ENCODE measurements at places on chromosomes 7 and 10.

- peak; percentile 63 for DNase-seq
Observed at GRCh38 chr7:55365205-55365674, at the start of gene LANCL2. TSS of gene LANCL2 (plus strand) at chr7:55365337. CDS start at chr7:55366026, 689 bp downstream.

DNA sequence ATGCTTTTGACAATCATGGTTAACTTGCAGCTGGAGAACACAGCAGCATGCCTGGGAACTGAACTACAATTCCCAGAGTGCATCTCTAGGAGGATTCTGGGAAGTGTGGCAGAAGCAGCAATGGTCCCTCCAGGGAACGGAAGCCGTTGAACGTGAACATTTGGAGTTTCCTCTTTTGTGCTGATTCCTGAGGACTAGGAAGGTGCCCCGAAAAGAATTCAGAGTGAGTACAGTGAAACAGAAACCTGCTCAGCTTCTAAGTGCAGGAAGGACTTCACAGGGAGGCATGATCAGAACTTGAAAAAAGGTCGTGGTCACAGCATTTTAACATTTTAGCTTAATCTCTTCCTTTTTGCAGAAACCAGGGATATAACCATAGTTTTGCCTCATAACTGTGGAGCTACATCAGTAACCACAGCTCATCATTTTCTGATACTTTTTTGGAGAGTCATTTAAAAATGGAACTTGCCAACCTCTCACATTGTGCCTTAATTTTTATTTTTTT is at the start of gene NUDT13:
TSS of gene NUDT13 (plus strand) at position 111 of the 505 bp plus-strand sequence. CDS start 3,911 bp downstream, outside the sequence.
- DNase-seq: peak; percentile 35

- no peak for DNase-seq
Observed at GRCh38 chr7:150373049-150373801, 4.6 kb downstream of the REPIN1 start.

GRCh38 chr10:49288341-49289065 is 10.5 kb upstream of the C10orf71 start:
- no peak for DNase-seq

GRCh38 chr7:147833557-147833956 is 757.0 kb upstream of the C7orf33 start:
- DNase-seq: no peak

GRCh38 chr10:126422567-126422966 is 34.3 kb upstream of the ADAM12 start:
- no peak for DNase-seq

DNA sequence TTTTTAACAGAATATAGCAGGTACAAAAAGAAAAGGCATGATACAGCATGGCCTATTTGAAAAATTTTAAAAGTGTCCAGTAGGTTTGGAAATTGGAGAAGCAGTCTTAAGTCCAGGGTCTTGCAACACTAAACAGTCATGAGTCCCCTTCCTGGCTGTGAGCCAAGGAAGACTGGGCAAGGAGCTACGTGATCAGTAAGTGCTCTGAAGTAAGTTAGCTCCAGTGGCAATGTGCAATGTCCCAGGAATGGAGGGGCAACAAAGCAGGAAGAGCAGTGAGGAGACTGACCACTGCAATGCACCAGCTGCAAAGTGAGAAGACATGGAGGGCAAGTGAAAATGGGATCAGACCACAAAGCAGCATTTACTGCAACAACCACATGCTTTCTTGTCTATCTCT is 72.9 kb upstream of the GRID1 start:
- peak; percentile 83 for DNase-seq

- DNase-seq: no peak
Observed at GRCh38 chr10:47376522-47377220, 7.4 kb downstream of the ZNF488 start.

DNA sequence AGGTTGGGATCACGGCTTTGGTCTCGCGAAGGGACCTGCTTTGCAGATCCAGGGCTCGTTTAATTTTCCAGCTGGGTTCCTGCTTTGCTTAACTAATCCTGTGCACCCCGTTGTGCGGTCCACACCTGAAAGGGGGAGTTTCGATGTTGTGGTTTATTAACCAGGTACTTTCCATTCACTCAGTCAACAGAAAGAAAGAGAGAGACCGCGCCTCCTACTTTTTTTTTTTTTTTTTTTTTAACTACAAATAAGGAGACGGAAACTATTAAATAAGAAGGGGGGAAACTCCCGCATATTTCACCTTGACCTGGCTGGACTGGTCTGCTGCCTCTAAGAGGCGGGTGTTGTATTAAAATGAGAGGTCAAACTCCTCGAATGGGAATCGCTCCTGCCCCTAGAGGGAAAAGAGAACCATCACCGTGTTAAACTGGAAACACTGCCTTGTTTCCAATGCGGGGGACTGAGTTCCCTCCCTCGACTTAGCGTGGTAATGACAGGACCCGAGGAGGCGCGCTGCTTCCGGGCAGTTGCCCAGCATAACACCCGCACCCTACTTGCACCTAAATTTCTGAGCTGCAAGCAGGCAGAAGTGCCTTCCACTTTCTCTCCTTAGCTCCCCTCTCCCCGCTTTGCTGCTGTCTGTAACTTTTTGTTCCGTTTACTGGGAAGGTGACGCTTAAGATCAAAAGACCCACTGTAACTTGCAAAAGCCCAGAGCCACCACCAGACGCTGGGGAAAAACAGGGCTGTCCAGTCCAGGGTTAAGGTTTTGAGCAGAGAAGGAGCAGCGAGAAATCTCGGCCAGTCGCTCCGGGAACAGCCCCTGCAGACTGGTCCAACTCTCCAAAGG is 1.1 kb upstream of the ITGB8 start:
- DNase-seq: peak; percentile 45

GRCh38 chr10:124728071-124728829 is 15.9 kb downstream of the FAM53B start:
- DNase-seq: no peak

- peak; percentile 78 for DNase-seq
Observed at GRCh38 chr10:99292159-99292558, 37.0 kb upstream of the CNNM1 start.

DNA sequence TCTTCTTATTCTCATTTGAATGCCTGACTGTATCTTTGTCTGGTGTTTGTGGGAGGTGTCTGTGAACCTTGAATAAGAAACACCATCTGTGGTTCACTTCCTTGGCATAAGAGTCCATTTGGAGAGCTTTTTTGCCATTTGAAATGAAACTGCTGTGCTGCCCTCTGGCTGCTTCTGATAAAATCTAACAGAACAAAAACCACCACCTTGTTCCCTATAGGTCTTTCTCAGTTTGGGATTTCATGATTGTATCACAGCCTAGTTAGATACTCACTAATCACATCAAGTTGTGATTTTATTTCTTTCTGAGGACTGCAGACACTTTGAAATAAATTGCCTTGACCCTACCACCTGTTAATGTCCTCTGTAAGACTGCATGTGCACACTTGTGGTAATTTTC is 102.7 kb upstream of the FAM13C start:
- DNase-seq: peak; percentile 1

DNA sequence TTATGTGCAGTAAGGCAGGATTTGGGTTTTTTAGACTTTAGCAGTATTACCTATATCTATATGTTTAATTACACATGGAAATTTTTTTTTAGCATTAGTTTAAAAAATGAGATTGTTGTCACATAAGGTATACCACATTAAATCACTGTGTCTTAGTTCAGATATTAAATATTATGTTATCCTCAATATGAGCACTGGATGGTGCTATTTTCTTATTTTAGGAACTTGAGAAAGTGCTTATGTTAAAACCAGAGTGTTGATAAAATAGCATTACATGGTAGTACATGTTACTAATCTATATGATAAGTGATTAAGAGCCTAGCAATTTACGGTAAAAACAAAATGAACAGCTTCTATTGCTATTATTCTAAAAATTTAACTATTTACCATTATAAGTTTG is 28.8 kb downstream of the MIOS start:
- no peak for DNase-seq

GRCh38 chr10:100155936-100156335 is 29.9 kb downstream of the ERLIN1 start:
- no peak for DNase-seq

GRCh38 chr7:151320263-151320845 is 21.3 kb upstream of the NUB1 start:
- no peak for DNase-seq

DNA sequence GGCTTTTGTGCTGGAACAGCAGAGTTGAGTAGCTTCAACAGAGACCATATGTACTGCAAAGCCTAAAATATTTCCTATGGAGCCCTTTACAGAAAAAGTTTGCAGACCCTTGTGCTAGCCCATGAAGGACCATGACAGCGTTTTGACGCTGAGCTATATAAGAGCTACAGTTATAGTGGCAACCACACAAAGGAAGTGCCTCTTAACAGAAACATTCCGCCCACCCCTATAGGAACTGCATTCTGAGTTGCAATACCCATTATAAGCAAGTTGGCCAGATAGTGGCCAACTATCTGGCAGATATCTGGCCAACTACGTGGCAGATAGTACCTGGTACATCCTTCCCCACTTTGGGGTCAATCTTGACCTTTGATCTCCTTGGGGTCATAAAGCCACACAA is 47.5 kb upstream of the DMBT1 start:
- no peak for DNase-seq

DNA sequence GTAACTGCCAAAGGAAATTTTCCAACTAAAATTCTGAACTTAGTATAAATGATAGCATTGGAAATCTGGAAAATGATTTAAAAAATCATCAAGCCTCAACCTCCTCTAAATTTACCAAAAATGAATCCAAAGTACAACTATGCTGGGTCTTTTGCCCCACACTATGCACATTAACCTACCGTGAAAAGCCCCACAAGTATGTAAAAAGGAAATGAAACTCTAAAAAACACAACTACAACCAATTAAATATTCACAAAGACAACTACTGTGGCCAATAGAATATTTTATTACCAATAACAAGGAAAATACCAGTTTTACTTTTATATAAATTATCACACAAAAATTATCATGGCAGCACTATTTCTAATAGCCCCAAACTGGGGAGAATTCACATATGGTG is 19.3 kb downstream of the EIF3A start:
- no peak for DNase-seq

DNA sequence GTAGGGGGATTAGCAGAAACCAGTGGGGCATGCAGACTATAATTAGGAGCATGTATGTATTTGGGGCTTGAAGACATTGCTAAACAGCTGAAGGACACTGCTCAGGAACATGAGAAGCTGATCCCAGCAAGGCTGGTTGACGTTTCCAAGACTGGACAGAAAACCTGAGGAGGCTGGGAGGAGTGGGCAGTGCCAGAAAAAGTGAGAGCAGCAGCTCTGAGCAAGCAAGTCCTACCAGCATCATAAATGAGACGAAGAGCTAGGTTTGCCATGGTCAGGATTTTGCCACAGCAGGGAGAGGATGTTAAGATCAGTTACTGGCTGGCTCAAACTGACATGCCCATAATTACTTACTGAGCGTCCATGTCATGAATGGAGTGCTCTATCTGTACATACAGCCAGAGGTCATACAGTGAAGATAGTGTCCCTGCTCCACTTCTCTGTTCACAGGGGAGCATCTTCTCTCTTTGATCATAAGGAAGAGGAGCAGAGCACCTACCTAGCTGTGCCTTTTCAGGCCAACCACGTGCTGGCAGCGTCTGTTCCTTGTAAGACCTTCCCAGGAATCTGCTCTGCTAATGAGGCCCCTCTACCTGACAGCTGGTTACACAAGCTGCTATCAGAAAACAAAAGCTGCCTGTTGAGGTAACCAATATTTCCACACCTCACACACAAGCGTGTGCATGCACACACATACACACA is 44.7 kb downstream of the PDE1C start:
- no peak for DNase-seq

GRCh38 chr10:68959695-68960527 is 3.9 kb downstream of the DDX21 start:
- DNase-seq: no peak

DNA sequence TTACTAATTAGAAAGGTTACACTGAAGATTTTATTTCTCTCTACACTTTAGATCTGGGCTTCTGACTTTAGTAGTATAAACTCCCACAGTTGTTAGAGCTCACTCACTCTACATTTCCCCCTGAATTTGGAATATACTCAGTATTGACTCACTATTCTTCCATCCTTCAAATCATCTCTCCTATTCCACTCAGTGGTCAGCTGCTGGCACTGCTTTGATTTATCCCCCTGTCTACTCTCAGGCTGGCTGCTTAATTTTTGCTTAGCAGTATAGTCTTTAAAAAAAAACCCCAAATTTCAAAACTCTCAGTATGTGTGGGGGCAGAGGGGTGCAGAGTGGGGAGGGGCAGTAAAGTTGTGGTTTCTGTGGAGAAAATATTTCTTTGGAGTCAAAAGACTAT is 68.9 kb downstream of the CDK6 start:
- DNase-seq: no peak

- DNase-seq: peak; percentile 54
Observed at GRCh38 chr10:93030409-93030808, 30.2 kb upstream of the CYP26C1 start.

DNA sequence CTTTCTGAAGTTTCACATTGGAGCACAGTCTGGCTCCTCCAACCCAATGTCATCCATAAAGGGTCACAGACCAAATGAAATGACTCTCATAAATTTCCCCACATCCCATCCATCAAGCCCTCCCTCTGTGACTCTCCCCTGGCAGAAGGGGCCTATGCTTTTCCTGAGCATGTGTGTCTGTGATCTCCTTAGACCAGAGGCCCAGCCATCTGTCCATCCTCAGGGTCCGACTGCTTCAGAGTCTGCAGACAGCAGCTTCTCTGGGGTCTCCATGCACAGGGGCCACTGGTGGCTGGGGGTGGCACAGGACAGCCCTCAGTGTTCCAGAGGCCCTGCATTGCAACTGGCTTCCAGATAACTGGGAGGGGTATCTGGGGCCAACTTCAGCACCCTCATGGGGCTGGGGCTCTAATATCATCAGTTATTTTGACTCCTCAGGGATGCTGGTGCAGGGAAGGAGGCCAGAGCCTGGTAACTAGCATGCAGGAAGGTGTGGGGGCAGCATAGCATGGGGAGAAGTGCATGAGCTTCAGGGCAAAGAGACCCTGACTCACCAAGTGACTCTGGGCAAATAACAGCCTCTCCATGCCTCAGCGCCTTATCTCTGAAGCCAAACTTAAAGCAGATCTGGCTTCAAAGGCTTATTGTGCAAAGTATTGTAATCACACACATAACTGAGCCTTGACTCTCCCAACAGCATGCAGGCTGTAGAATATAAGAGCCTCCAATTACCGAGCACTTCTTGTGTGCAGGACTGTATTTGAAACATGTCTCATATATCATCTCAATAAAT is 266.9 kb downstream of the GRID1 start:
- no peak for DNase-seq

DNA sequence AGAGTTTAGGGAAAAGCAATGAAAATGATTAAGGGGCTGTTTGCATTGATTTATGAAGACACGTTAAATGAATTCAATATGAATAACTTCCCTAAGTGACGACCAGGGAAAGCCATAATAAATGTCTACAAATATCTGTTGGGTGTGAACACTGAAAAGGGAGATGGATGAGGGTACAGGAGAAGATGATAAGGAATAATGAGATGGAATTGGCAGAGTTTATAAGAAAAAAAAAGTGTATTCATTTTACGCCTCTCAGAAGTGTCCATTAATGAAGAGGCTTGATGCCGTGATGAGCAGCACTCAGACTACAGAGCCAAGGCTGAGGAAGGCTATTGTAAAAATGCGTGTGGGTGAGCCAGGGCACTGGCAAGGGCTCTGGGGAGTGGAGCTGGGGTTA is 346.7 kb upstream of the AKR1E2 start:
- DNase-seq: no peak

- no peak for DNase-seq
Observed at GRCh38 chr10:91226093-91226492, 5.6 kb downstream of the PCGF5 start.

- no peak for DNase-seq
Observed at GRCh38 chr7:29798422-29798821, 7.9 kb upstream of the WIPF3 start.

- no peak for DNase-seq
Observed at GRCh38 chr10:58367069-58367468, 18.1 kb upstream of the TFAM start.
